ENCODE measurements at places on chromosomes 7 and 10. TPM values are rescaled to one million over a fixed set of nuclear protein-coding genes. Genes with fewer than 3 reads are reported as not detected.

ZNF679 gene
- total RNA-seq: not detected

GATAD1 gene
- total RNA-seq: 44.2 TPM

CPA1 gene
- total RNA-seq: not detected

DOCK4 gene
- total RNA-seq: 31.4 TPM

PLXDC2 gene
- 10.6 TPM for total RNA-seq

LIPJ gene
- total RNA-seq: not detected

TAS2R5 gene
- total RNA-seq: 4.7 TPM

GPR15LG gene
- not detected for total RNA-seq

TCERG1L gene
- not detected for total RNA-seq

EMX2 gene
- total RNA-seq: not detected

MINDY4 gene
- 12.4 TPM for total RNA-seq

LIPN gene
- total RNA-seq: not detected

VWC2 gene
- not detected for total RNA-seq

NXPH1 gene
- not detected for total RNA-seq

FGFR2 gene
- 3.0 TPM for total RNA-seq

SLC13A1 gene
- total RNA-seq: not detected

CABCOCO1 gene
- total RNA-seq: not detected

TMEM130 gene
- not detected for total RNA-seq

NME8 gene
- total RNA-seq: 1.5 TPM

POT1 gene
- total RNA-seq: 24.1 TPM

HOXA1 gene
- total RNA-seq: 5.6 TPM

PYROXD2 gene
- total RNA-seq: 7.9 TPM

GPR146 gene
- 0.27 TPM for total RNA-seq

CALML5 gene
- total RNA-seq: not detected

CPXM2 gene
- not detected for total RNA-seq

CALY gene
- total RNA-seq: not detected

TNPO3 gene
- total RNA-seq: 42.3 TPM

TMED4 gene
- 49.7 TPM for total RNA-seq

KCNH2 gene
- 0.09 TPM for total RNA-seq

TMEM178B gene
- 0.02 TPM for total RNA-seq

GNGT1 gene
- total RNA-seq: not detected

GOT1 gene
- 163 TPM for total RNA-seq

ARL4A gene
- total RNA-seq: 42.6 TPM

LDB1 gene
- 28.9 TPM for total RNA-seq

PIK3CG gene
- not detected for total RNA-seq

CRPPA gene
- total RNA-seq: 1.1 TPM

AGAP5 gene
- total RNA-seq: 16.0 TPM

HOXA3 gene
- 8.2 TPM for total RNA-seq

IGF2BP3 gene
- 29.8 TPM for total RNA-seq

SNX10 gene
- 7.1 TPM for total RNA-seq
